ENCODE measurements at places on chromosomes 5 and 9.

GRCh38 chr9:88218726-88219125 lies 80.5 kb upstream of the SPATA31C2 start:
- no peak for DNase-seq

GRCh38 chr5:112125903-112126302 lies 293.2 kb downstream of the EPB41L4A start:
- DNase-seq, result no peak

DNA sequence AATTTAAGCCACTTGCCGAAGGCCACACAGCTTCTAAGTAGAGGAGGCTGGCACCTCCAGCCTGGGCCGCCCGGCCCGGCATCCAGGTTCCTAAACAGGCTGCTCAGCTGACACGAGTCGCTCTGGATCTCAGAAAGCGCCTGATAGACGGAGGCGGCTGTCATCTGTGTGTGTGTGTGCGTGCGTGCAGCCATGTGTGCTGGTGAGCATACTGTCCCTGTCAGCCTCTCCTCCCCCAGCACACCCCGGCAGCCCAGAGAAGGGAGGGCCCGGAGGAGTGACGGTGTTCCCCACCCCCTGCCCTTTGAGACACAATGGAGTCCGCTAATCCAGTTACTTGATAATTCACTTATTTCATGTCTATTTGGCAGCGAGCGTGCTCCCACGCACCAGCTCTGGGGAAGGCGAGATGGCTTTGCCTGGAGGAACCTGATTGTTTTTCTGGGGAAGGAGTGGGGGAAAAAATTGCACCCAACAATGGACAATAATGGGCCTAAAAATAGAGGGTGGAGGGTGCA lies 20.0 kb downstream of the NTNG2 start:
- DNase-seq, result no peak

DNA sequence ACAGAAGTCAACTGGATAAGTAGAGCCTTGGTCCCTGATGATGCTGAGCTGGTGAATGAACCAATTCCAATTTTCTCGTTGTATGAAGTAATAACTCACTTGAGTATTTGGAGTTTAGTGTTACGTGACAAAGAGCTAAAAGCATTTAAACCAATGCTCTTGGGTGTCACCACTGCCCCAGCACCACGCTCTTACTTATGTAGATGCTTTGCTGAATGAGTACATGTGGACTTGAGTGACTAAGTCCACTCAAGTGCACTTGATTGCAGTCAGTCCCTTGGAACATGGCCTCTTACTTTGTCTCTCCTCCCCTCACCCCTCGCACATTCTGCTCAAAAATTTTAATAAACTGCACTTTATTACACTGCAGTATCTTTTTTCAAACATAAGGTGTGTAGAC lies 184.0 kb downstream of the MAN2A1 start:
- no peak for DNase-seq

- DNase-seq, result no peak
Measured at GRCh38 chr5:160047423-160047822, 38.5 kb downstream of the TTC1 start.

- no peak for DNase-seq
Measured at GRCh38 chr5:9054322-9054721, 491.6 kb downstream of the SEMA5A start.

GRCh38 chr5:173612948-173613347 lies 3.5 kb downstream of the BOD1 start:
- DNase-seq, result no peak

DNA sequence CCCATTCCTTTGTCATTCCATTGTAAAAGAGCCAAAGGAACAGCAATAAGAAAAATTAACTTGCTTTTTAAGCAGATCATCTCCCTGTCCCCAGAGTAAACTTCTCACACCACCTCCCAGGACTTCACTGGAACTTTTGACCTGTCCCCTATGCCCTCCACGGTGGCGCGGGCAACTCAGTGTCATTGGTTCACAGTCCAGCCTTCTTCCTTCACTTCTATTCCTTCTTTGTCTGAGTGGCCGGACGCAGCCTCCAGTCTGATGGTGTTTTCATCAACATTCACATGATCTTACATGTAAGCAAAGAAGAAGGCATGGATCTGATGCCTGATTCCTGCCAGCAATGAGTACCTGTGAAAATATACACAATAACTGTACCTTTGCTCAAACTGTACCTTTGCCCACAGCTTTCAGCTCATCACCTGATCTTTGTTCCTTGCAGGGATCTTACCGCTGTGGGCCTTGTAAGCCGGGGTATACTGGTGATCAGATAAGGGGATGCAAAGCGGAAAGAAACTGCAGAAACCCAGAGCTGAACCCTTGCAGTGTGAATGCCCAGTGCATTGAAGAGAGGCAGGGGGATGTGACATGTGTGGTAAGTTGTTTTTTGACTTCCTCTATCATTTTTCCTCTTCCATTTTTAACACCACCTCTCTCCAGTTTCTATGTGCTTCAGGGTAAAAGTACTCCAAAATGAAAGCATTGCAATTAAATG lies 32.5 kb downstream of the THBS4 start:
- DNase-seq, result no peak

GRCh38 chr5:147479444-147479843 lies 30.4 kb downstream of the DPYSL3 start:
- DNase-seq, result no peak

DNA sequence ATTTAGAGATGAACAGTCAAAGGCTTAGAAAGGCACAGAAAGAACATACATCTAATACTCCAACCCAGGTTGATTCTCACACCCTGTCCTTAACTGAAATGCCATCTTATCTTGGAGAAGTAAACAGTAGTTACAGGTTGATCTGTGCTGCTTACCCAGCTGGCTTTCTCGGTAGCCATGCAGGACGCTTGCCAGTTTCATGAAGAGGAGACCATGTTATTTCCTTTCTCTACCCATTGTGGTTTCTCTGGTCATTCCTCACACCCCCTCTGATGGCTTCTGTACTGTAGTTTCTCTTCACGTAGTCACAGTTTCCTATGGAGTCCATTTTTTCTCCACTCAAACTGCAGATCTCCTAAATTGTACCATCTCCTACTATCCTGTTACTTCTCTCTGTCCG lies 206.0 kb downstream of the SGCD start:
- no peak for DNase-seq

DNA sequence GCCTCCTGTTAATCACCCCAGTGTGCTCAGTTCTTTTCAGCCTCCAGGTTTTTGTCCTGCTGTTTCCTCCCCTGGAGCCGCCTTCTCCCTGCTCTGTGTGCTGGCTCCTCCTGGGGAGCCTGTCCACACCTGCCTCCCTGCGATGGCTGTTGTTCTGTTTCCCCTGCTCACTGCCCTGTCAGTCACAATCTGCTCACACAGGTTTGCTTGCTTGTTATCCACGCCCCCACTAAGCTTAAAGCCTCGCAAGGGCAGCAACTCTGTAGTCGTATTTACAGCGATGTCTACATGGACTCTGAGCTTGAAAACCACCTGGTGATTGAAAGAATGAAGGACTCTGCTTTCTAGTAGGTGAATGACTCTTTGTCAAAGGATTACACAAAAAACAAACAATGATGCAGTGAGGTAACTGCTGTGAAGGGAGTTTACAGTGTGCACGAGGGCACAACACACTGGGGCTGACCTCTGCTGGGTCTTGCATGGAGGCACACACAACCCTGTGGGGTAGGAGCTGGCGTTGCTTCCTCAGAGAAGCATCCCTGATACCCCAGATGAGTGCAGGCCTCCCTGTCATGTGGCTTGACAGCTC lies 39.6 kb upstream of the TEX48 start:
- no peak for DNase-seq

All from activated CD4-positive, alpha-beta T cell treated with anti-CD3 and anti-CD28 coated beads, Interleukin-2, amount 10 ng/mL, durations not matched to agents 7 days and 5 days (primary cell).